Upper lobe of left lung (tissue), 6 donors: ENCODE measurements at places on chromosomes 4 and X. TPM values are rescaled to one million over a fixed set of nuclear protein-coding genes. Genes with fewer than 3 reads are reported as not detected.

The CPLX1 gene
- total RNA-seq: 1.5 TPM

The RIPPLY1 gene
- total RNA-seq: not detected

The ATP1B4 gene
- not detected for total RNA-seq

The ENPP6 gene
- total RNA-seq: not detected

The GAK gene
- total RNA-seq: 260 TPM

The CLDN22 gene
- total RNA-seq: not detected

The PTTG2 gene
- 1.1 TPM for total RNA-seq

The TLR6 gene
- 10.4 TPM for total RNA-seq

The PNCK gene
- total RNA-seq: not detected

The CXCL6 gene
- total RNA-seq: not detected

The DCAF12L1 gene
- not detected for total RNA-seq

GRCh38 chrX:9816084-9816700 is 30.0 kb downstream of the SHROOM2 start:
- no peak for DNase-seq

- no peak for DNase-seq
Observed at GRCh38 chr4:57475424-57475823, 365.2 kb upstream of the IGFBP7 start.

DNA sequence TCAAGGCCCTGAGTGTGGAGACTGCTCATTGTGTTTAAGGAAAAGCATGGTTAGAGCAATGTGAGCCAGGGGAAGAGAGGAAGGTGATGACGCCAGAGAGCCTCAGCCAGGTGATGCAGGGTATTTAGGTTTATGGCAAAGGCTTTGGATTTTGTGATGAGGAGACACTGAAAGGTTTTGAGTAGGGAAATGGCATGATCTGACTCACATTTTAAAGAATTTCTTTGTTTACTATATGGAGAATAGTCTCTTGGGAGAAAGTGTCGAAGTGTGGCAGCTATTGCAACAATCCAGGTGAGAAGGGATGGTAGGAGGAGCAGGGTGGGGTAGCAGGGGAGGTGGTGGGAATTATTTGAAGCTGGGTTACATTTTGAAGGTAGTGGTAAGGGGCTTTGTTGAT is 293.4 kb upstream of the IGFBP7 start:
- DNase-seq: no peak

DNA sequence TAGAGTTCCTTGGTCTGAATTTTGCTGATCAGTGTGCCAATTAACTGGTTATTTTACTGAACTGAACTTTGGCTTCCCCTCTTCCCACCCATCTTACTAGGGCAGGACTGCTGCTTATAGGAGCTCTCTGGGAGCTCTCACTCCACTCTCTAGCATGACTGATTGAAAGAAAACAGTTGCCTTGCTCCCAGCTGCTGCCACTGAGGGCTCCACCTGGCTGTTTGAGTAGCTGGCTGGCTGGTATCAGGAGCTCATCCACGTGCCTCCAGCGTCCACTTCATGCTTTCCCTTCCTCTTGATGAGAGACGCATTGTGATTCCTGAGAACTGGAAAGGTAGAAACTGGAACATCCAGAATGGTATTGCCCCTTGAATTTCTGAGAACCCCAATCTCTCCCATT is 73.0 kb upstream of the KLHL13 start:
- DNase-seq: no peak

DNA sequence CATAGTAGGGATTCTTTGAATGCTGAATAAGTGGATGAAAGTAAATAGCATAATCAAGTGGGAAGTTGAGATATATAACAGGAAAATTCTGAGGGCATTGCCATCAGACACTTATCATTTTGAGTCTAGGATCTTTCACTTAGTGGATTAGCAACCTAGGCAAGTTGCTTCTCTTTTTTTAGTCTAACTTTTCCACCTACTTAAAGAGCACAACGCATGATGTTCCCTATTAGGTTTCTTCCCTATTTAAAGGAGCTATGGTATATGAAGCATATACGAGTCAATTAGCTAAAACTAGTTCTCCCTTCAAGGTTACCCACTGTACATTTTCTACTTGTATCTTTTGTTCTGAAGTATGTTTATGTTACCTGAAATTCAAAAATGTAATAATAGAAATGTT is 67.1 kb upstream of the HS3ST1 start:
- DNase-seq: no peak

GRCh38 chrX:39773150-39773549 is 324.6 kb downstream of the BCOR start:
- DNase-seq: no peak

GRCh38 chr4:57109847-57110639 is at the start of gene IGFBP7:
TSS of gene IGFBP7 (minus strand) at chr4:57110385. CDS start at chr4:57110351, 34 bp downstream.
- DNase-seq: peak; percentile 93

GRCh38 chr4:129358571-129358970 is 262.6 kb downstream of the C4orf33 start:
- no peak for DNase-seq

GRCh38 chr4:159902648-159903047 is 799.8 kb downstream of the RAPGEF2 start:
- no peak for DNase-seq

DNA sequence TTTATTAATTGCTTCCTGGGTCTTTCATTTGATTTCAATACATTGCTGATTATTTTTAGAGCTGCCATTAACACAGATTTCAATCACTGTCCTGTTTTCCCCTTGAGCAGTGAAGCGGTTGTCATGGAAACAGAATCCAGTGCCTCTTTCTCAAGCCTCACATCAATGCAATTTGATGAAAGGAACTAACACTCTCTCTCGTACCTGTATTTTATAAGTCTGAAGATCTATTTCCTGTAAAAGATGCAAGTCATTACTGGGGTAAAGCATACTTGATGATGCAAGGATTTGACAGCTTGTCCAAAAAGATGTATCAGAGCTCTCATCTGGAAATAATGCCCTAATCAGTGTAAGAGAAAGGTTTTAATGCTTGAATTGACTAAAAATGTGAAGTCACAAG is 17.9 kb upstream of the GASK1B start:
- no peak for DNase-seq

DNA sequence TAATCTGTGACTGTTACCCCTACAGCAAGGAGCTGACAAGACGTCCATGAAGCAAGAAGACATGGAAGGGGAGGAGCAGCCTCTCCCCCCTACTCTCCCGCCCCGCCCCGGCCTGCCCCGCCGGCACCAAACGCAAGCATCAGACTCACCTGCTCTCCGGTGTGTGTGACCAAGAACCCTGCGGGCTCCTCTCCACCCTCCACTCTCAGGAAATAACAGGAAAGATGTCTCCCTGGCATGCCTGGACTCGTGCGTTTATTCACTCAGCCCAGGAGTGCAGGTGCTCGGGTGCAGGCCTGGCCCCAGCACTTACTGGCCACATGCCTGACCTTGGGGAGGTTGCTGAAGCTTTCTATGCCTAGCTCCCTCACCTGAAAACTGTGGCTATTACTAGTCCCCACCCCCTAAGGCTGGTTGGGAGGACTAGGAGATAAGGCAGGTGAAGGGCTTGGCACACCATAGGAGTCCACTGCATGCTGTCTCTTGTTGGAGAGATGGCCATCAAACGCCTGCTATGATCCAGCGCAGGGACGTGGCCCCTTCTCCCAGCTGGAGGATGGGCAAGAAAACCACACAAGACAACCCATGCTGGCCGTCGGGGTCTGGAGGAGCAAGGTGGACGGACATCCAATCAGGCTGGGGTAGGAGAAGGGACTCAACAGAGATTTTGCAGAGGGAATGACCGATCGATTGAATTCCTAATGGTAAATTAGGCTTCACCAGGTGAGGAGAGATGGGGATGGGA is 34.9 kb upstream of the CLDN24 start:
- peak; percentile 77 for DNase-seq

- no peak for DNase-seq
Observed at GRCh38 chr4:16029886-16030285, 53.9 kb downstream of the PROM1 start.

- DNase-seq: no peak
Observed at GRCh38 chr4:107035819-107036583, at the start of gene DKK2. TSS of gene DKK2 (minus strand) at chr4:107036313. CDS start at chr4:107035591, 722 bp downstream.

DNA sequence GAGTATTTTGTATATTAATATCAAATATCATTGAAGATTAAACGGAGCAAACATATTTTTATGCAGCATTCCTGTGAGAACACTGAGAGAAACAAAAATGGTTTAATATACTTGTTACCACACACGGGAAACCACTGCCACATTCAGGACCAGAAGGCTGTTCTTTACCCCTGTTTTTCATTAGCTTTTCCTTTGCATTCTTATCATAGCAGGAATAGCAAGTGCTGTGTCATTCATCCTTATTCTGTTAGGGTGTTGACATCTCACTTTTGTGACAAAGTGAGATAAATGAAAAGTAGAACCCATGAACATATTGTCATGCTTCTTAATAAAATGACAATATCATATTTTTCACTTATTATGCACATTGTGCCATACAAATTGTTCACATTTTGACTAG is 212.4 kb upstream of the NDST4 start:
- DNase-seq: no peak

DNA sequence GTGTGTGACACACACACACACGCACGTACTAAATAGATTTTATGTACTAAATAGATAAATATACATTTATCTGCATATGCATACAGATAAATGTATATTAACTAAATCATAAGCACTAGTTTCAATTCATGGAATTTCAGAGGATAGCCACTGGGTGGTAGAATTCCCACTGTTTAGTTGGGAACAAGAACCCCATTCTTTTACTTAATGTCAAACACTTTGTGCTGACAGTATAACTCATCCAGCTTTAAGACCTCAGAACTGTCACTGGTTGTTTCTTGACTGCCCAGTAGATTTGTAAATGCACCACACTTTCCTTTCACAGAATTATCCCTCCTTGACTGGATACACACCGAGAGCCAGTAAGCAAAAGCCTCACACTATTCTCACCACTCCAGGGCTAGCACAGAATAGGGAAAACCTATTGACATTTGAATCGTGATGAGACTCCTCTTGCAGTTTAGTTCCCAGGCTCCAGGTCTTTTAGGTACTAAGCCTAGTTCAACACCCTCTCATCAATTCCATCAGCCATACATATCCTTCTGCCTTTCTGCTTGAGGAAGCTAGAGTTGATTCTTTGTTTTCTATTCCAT is 32.4 kb downstream of the PPARGC1A start:
- DNase-seq: no peak

DNA sequence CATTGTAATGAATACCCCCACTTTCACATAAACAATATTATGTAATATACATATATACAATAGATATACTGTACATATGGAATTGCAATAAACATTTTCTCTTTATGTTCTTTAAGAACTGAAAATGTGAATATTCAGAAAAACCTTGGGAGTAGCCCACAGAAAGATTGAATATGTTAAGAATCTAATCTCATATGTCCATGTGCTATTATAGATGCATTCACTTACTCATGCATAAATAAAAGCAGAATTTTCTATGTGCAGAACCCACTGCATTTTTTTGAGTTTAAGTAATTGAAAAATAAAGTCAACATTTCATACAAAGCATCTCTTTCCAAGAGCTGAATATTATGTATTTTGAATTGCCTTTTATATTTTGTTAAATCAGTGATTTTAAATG is 902.3 kb downstream of the PCDH19 start:
- DNase-seq: no peak

DNA sequence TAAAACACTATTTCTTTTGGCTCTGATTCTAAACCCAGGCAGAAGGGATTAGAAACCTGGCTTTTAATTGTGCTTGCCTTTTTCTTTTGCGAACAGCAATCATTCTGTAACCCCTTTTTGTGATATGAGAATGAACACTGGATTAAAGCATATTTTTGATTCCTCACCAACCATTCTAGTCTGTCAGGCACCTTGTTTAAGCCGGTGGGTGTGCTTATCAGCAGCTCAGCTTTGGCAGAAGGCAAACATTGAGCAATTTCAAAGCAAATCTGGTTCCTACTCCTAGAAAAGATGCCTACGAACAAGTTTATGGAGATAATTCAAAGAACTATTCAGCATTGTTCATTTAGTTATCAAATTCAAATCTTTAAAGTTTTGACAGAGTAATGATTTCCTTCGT is 265.1 kb upstream of the FAM241A start:
- no peak for DNase-seq

- no peak for DNase-seq
Observed at GRCh38 chrX:8235026-8235425, 64.0 kb upstream of the VCX2 start.

DNA sequence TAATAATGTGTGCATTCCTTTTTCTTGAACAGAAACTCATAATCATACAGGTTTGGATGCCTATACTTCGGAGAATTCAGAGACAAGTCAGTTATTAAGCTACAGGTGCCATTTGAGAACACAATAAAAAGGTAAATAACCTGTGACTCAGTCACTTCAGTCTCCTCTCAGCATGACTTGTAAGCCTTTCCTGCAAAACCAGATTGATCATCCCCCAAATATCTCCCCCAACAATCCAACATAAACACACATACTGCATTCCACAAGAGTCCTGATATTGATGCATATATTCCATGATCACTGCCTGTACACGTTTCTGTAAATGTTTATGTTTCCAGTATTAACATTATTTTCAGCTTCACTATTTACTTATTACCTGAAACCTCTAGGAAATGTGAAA is 110.8 kb downstream of the PWWP3B start:
- DNase-seq: no peak

DNA sequence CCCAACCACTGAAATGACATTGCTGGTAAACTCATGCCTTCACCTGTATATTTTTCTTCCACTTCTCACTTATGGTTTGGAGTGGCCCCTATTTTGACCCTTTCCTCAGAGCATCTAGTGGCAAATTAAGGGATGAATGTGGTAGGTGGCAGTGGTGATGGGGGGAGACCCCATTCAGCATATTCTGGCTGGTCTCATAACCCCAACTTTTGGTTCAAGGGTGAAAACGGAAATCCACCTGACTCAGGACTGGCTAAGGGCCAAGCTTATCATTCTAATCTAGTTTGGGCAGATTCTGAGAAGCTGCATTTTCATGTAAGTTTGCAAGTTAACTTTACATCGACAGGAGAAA is 47.0 kb upstream of the NSUN7 start:
- DNase-seq: no peak

DNA sequence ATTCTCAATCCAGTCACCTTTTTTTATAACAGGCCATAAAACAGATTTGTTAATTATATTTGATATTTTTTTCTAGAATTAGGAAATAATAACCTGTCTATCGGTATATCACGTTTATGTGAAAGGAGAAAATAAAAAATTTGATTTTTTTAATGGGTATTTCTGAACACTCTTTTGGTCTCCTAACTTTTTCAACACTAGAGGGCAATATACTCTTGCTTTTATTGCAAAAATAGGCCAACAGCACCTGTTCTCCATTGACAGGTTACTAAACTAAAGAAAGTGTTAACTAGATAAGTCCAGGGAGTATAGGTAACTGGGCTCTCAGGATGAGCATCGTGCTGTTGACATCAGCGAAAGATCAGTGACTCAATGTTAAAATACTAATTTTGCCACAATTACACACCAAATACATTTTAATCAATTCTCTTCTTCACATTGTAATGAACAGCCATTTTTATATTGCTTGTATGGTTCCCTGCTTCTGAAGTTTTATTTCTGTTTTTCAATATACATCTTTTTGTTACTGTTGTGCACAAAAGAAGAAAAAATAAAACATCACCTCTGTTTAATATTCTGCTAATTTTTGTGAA is 22.8 kb downstream of the NDST4 start:
- DNase-seq: no peak
